Omental fat pad (tissue), 4 donors: ENCODE measurements at places on chromosomes 1 and 21. TPM values are rescaled to one million over a fixed set of nuclear protein-coding genes. Genes with fewer than 3 reads are reported as not detected.

DCST1 gene
- total RNA-seq: not detected

SLAMF9 gene
- not detected for total RNA-seq

ARHGAP29 gene
- 43.8 TPM for total RNA-seq

LEFTY2 gene
- total RNA-seq: not detected

CADM3 gene
- total RNA-seq: 34.4 TPM
